Ammon's horn (tissue), 1 donor: ENCODE measurements at places on chromosomes 7 and 10.

- peak; percentile 52 for DNase-seq
Measured at GRCh38 chr10:71740069-71740653, 20.6 kb upstream of the C10orf105 start.

GRCh38 chr7:20301311-20301939 is 29.3 kb upstream of the ITGB8 start:
- no peak for DNase-seq

GRCh38 chr7:29808075-29808801 is 1.9 kb downstream of the WIPF3 start:
- no peak for DNase-seq

DNA sequence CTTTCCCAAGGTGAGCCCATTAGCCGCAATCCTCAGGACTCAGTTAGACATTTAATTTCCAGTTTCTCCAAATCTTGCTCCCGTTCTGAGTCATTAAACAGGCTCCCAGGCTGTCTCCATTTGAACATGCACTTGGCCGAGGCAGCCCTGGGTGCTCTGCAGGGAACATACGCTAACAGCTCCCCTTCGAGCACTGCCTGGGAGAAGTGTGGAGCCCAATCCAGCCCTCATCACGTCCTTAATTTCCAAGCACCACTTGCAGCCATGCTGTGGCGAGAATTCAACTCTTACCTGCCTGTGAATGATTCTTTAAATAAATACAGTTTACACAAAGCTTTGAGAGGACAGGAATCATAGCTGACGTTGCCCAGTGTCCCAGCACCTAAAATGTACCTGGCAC is 218.2 kb downstream of the CCSER2 start:
- DNase-seq = no peak

DNA sequence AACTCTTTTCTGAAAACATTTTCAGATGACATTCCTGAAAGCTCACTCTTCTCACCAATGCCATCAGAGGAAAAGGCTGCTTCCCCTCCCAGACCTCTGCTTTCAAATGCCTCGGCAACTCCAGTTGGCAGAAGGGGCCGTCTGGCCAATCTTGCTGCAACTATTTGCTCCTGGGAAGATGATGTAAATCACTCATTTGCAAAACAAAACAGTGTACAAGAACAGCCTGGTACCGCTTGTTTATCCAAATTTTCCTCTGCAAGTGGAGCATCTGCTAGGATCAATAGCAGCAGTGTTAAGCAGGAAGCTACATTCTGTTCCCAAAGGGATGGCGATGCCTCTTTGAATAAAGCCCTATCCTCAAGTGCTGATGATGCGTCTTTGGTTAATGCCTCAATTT is 16.5 kb downstream of the ANLN start:
- peak; percentile 94 for DNase-seq
